IPS-NIHi11 (cell line): ENCODE measurements at places on chromosomes 11 and 22.

GRCh38 chr11:18789942-18790341, 1.7 kb downstream of the PTPN5 start:
- no peak for DNase-seq

DNA sequence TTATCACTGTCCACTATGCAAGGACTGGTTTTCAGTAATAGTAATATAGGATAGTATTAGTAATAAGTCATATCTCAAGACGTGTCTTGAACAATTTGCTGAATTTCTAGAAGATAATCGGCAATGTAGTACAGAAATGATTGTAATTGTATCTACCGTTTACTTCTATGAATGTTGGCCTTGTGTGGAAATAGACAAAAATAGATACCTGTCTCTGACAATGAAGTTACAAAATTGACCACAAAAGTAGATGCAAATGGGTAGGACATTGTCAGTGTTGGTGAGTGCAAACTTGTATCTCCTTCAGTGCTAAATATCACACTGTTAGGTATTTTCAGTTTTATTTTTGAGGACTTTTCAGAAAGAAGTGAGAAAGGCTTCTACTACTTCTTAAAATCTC, 43.1 kb downstream of the SVIP start:
- no peak for DNase-seq

GRCh38 chr22:17199003-17199731, 20.1 kb downstream of the ADA2 start:
- DNase-seq, result peak; percentile 62

- no peak for DNase-seq
These were observed 68.2 kb downstream of the EMSY start for GRCh38 chr11:76512851-76513653.

DNA sequence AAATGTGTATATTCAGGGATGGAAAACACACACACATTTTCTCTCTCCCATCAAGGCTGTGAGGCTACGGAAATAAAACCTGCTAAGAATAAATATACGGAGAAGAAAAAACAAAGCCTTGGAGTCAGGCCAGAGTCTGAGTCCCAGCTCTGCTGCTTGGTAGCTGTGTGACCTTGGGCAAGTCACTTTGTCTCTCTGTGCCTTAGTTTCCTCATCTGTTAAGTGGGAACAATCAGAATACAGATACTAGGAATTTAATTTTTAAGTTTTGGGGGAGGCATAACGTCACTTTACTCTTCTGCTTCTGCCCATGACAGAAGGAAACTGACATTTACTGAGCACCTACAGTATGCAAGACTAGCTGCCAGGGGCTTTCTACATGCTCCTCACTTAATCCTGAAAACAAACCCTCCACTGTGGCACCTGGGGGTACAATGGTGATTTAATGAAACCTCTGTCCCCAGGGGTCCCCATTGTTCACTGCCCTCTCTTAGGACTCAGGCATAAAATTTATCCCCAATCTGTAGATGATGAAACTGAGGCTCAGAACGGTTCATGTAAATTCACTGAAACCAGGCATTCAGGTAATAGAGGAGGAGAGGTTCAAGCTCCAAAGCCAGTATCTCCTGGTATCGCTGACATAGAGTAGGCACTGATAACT, 131.9 kb upstream of the SERPIND1 start:
- no peak for DNase-seq

GRCh38 chr22:25420471-25420924, 144.0 kb upstream of the GRK3 start:
- DNase-seq, result no peak

DNA sequence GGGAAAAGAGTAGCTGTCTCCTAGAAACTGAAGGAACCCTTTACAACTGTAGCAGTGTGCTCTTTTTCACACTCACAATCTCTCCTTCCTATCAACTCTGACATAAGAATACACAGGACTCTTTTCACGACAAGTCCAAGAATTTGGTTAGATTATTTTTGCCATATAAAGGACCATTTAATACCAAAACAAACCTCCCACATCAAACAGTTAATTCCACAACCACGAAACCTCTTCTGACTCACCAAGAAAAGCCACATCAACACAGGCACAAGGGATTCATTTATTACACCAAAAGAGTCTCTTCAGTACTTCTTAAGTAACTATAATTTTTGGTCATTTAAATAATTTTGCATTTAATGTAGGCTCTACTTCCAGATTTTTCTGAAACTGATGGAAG, 222.6 kb upstream of the PITPNB start:
- DNase-seq, result no peak

DNA sequence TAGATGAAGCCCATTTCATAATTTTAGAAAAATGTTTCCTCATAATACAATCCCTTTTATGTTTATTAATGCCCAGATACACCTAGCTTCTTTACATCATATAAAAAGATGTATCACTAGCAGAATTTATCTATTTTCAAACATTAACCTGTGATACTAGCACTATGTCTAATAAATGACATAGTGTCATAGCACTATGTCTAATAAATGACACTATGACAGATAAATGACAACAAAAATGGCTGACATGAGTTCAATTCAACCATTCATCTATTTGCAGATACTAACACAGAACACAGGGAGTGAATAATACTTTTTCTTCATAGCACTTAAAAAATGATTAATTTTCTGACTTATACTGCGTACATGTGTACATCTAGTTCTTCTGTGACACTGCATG, 19.4 kb upstream of the KDM4E start:
- no peak for DNase-seq
